ENCODE measurements at places on chromosomes 2 and 18.

GRCh38 chr2:48589170-48589767, 28.4 kb upstream of the GTF2A1L start:
- DNase-seq = peak; percentile 71

DNA sequence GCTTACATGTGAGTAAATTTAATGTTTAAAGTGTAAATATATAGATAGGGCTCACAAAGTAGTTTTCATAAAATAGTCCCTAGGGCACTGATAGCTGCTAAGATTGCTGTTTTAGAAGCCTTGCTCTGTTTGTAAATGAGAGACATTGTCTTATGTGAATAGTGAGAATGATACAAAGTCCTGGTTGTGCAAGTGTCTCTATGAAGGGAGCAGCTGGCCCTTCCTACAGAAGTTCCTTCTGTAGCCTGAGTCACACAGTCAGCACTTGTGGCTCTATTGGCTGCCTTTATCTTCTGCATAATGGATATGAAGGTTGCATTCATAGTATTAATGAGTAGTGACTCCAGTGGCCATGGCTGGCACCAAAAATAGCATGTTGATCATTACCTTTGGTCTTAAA, 279.7 kb downstream of the OSR1 start:
- DNase-seq = no peak

DNA sequence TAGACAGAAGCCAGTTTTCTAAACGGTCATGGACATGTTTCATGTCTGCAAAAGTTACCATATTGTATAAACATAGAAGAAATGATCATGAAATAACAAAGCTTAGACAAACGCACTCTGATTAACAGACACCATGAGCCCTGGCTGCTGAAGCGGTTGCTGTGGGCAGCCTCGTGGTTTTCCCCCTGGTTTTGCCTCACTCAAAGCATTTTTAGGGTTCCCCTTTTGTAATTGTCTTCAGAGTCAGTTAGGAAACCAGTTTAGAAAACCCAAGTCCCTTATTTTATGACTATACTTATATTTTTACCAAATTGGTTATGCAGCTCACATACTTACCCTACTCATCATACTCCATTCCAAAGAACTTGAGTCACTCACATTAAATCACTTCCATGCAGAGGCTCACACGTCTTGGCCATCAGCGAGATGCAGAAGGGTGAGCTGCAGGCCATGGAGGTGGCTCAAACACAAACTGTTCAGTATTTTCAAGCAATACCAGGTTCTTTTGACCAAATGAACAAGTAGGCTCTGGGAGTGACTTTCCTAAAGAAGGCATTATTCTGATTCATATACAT, 105.6 kb upstream of the SALL3 start:
- no peak for DNase-seq

DNA sequence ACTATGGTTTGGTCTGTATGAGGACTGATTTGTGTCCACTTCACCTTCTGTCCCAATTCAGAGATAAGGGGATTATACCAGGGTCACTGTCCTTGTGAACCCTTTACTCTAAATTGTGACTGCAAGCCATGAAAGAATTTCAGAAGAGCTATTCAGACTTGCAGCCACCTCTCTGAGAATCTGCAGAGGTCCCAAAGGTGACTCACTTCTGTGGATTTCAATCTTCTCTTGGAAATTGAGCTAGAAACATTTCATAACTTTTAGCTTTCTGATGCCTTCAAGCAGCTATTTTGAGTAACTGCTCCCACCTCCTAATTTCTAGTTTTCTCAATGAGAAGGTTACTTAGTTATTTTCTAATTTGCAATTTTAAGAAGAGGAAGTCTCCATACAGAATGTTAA, 1242.4 kb upstream of the ACVR2A start:
- DNase-seq = no peak

DNA sequence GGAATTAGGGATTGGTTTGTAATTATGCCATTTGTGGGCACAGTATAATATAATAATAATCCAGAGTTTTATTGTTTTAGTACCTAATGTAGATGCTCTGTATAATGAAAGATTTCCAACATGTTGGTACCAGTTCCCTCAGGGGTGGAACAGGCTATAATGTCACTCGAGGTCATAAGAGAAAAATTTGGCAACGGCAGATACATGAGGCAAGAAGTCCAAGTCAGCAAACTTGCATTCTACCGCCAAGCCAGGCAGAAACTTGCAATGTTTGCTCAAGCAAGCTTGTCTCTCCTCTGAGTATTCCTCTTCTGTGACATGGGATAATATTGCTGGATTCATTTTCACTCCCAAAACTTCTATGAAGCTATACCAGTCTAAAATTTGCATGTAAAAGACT, 520.0 kb upstream of the SALL3 start:
- DNase-seq = no peak

DNA sequence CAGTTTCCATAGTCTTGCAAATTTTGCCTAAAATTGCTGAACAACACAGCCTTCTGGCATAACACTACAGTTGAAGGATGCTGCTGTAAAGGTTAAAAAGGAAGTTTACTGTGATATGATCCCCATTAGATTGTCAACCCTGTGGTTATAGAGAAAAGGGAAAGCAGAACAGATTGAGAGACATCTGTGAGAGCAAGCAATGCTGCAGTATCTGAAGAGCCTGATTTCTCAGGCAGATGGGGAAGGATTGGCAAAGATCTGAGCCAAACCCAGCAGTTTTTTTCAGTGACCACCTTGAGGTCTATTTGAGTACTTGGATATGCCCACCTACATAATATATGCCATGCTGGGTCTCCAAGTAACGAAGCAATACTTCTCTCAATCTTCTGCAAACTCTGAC, 8.5 kb upstream of the ST8SIA3 start:
- DNase-seq = no peak

- peak; percentile 45 for DNase-seq
Observed at GRCh38 chr2:131052741-131053263, 40.5 kb downstream of the FAM168B start.

GRCh38 chr2:16625759-16626158, 39.9 kb downstream of the CYRIA start:
- no peak for DNase-seq

DNA sequence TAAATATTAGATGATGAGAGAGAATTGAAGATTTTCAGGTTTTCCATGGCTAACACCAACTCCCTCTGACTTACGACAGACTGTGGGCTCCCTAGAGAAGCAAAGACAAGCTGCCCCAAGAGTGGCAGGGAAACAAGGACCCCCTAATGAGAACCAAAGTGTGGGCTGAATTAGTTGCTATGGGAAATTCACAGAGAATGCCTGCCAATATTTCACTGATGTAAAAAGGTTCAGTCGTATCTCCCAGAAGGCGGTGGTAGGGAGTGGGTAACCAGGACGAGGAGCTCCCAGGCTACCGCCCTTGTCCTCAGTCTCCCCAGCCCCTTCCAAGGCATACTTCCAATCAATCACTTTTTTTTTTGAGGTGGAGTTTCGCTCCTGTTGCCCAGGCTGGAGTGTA, 113.6 kb downstream of the LAMA1 start:
- DNase-seq = no peak

DNA sequence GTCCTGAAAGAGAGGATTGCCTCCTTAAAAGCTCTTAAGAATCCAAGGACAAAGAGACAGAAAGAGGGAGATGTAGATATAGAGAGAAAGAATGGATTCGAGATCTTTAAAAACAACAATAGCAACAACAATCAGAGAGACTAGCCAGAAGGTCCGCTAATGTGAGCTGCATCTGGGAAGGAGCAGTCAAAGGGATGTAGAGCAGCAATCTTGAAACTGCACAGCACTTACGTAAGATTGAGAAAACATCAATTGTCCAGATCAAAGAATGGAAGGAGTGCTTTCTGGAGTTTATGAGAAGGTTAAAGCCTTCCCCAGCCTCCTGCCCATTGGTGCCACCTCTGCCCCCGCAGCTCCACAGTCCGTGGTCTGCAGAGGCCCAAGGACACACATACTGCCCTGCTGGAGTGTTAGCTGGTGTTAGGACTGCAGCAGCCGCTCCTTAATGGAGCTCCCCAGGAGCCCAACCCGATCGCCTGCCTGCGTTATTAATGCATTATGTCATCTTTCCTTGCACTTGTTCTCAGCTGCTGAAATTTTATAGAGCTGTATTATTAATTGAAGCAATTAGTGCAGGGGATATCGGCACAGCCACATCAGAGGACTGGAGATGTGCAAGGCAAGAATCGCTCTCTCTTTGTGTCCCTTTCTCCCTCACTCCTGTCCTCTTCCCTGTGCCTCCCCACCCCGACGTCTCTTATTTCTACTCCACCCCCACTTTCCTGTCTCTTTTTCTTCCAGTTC, 94.2 kb upstream of the STPG4 start:
- no peak for DNase-seq

- no peak for DNase-seq
Observed at GRCh38 chr2:145595296-145595695, 1075.4 kb upstream of the ZEB2 start.

All from sciatic nerve (tissue), 2 donors.